Karpas-422 (cell line): ENCODE measurements at places on chromosomes 16 and 17.

- no peak for DNase-seq
These were observed 13.3 kb upstream of the PMP22 start for GRCh38 chr17:15278380-15278779.

DNA sequence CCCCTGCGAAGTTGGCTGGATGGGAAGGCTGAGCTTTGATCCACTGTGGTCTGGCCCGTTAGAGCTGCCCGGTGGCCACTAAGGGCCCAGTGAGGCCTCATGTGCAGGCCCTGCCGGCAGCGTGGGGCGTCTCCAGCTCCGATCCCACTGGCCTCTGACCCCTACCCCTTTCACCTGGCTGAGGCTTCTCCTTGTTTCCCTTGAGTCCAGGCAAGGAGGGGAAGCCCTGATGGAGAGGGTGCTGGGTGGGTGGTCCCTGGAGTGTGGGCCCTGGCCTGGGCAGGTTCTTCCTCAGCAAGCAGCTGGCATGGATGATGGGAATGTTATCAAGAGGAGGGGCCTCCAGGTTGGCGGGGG, 356.8 kb downstream of the SEC14L1 start:
- no peak for DNase-seq

DNA sequence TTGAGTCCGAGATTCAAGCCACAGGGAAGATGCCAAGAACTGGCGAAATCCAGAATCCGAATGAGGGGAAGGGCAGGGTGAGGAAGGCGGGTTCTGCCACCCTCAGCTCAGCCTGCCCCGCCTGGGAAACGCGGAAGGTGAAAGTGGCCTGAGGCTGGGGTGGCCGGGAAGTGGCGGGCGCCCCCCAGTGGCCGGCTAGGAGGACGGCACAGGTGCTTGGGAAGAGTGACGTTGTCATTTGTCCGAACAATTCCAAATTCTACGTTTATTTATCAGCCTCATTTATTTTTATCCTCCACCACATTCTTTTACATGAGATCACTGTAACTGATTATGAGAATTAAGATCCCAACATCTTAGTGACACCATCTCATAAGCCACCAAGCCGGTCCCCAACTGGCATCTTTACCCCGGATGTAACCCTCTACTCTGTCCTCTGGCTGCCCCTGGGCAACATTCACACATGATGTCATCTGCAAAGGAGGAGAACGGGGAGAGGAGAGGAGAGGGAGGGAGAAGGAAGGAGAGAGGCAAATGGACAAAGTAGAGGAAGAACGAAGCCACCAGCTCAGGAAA, 21.3 kb downstream of the SRCIN1 start:
- DNase-seq = peak; percentile 82

GRCh38 chr17:41848788-41849187, 11.2 kb downstream of the KLHL10 start:
- DNase-seq = no peak

GRCh38 chr16:21626659-21627277, 25.6 kb downstream of the IGSF6 start:
- DNase-seq = no peak

- DNase-seq = no peak
These were observed 10.7 kb upstream of the SEZ6 start for GRCh38 chr17:29016345-29017210.

GRCh38 chr16:47395733-47396498, 64.9 kb downstream of the ITFG1 start:
- DNase-seq = no peak

GRCh38 chr16:28189245-28189644, 22.5 kb downstream of the XPO6 start:
- no peak for DNase-seq

DNA sequence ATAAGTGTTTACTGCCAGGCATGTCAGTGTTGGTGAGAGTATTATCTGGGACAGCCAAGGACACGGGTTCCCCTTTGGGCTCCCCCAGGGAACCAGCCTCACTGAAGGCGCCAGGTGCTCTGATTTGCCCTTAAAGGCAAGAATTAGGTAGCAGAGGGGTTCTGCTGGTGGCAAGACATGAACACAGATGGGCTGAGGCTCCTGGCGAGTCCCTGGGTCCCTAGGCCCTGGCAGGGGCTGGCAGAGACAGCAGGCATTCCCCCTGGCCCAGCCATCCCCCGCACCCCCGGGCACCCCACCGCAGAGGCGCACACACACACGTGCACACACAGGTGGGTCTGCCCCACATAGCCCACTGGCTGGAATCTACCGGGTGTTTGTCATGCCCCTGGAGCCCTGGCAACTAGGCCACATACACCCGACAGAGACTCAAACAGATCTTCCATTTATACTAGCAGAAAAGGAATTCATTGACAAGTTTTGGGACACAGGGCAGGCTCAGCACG, 153.3 kb downstream of the C16orf78 start:
- no peak for DNase-seq

- DNase-seq = no peak
These were observed 54.8 kb upstream of the MAP3K14 start for GRCh38 chr17:45371414-45372324.

DNA sequence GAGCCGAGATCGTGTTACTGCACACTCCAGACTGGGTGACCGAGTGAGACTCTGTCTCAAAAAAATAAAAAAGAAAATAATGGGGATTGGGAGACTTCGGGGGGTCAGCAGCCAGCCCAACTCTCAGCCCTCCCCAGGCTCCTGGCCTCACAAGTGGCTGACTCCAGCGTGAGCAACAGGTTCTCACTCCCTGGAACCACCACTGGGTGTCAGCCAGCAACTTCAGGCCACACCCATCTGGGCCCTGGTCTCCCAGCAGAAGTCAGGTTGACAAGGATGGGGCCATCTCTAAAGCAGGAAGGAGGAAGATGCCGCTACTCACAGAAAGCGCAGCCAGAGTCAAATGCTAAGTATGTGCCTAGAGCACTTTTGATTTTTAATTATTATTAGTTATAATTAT, 139.4 kb downstream of the C16orf78 start:
- DNase-seq = peak; percentile 56

DNA sequence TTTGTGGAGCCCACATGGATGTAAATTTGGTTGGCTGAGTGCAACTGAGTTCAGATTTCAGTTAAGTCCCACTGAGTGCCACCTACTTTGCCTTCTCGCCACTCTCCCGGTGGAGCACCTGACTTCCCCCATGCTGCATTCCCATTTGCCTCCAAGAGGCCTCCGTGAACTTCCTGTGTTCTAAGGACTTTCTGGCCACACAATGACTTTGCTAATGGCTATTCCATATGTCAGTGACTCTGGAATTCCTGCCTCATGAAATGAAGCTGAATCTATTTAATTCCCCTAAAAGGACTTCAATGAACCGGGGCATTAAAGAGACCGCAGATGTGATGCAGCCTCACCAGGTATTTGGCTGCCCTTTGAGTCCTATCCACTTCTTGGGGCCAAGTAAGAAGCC, 29.9 kb downstream of the ABCC12 start:
- no peak for DNase-seq

- peak; percentile 64 for DNase-seq
These were observed 526 bp downstream of the ZZEF1 start for GRCh38 chr17:4142107-4142900.

- DNase-seq = no peak
These were observed 6.5 kb upstream of the CCL2 start for GRCh38 chr17:34248511-34249024.

DNA sequence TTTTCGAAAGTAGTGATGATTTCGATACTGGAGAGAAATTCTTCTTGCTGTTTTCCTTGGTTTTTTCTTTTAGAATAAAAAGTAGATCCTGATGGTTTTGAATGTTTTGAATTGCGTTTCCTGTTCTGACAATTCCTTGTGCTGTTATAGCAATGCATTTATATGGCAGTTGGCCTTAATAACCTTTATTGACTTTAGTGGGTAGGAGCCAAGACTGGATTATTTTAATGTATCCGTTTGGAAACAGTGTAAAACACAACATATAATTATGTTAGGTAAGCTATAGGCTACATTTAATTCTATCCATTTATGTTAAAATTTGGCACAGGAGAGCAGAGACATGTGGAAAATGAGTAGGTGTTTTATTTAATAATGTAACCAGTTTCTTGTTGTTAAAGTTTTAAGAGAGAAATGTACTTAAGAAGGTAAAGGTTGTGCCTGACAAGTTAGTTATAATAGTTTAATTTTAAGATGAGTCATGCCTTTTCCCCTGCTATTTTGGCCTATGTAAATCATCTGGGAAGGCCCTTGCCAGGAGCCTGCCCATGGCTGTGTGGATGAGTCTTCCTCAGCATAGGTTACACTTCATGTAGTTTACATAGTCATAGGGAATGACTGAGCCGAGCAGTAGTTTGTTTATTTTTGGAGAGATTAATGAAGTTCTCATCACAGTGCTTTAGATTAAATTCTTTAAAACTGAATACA, 189.9 kb downstream of the FTO start:
- no peak for DNase-seq

GRCh38 chr17:34253139-34253525, 2.0 kb upstream of the CCL2 start:
- DNase-seq = no peak

DNA sequence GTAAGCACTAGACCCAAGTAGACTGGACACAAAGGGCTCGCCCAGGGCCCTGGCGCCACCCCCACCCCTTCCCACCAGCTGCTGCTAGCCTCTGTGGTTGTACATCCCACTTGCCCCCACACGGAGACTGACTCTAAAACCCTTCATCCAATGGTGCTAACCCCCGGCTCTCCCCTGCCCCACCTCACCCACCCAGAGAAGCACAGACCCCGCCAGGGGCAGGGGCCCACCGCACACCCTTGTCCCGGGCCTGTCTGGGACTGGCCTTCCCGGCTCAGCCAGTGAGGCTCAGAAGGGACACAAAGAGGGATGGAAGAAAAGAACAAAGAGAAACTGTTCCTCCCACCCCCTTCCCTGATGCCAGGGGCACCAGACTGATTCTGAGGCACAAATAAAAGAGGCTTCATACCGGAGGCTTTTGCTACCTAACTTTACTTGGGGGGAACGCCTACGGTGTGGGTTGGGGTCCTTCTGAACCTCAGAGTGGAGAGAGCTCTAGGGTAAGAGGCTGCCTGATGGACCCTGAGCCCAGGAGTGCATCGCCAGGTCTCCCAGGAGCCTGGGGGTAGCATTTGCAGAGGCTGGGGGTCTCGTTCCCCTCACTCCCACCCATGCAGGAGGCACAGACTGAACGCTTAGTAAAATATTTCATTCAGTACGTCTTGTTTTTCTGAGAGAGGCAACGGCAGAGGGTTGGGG, 8.2 kb downstream of the CORO6 start:
- no peak for DNase-seq

- no peak for DNase-seq
These were observed 21.9 kb upstream of the DLX4 start for GRCh38 chr17:49946964-49947584.

DNA sequence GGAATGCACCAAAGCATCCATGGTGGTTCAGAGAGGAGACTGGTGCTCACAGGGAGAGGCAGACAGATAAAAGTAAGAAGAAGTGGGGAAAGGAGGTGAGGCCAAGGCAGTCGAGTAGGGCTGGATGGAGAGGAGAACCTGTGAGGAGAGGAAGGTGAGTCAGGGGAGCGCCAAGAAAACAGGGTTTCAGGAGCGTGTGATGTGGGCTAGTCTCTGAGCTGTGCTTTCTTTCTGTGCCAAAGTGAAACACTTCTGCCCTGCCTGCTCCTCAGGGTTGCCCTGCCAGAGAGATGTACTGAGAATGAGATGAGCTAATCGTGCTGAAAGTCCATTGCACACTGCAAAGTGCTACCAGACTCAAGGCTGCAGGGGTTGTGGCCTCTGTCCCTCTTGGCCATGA, 310.7 kb upstream of the CCL2 start:
- DNase-seq = no peak

- DNase-seq = no peak
These were observed 253.7 kb upstream of the HSBP1 start for GRCh38 chr16:83554096-83554495.

DNA sequence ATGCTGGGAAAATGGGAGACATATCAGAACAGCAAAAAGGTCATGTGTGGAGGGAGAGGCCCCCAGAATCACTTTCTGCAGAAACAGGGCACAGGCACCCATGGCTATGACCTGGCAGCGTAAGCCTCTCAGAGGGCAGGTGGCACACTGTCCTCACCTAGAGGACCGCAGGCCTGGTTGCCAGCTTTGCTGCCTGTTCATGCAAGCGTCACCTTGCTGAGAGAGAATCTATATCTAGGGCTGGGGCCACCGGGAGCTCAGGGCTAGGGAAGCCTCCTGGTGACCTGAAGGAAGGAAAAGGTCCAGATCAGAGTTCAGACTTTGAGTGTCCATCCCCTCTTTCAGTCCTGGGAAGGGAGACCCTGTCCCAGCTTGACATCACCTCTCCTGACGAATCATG, 78.7 kb downstream of the GOSR1 start:
- DNase-seq = no peak

DNA sequence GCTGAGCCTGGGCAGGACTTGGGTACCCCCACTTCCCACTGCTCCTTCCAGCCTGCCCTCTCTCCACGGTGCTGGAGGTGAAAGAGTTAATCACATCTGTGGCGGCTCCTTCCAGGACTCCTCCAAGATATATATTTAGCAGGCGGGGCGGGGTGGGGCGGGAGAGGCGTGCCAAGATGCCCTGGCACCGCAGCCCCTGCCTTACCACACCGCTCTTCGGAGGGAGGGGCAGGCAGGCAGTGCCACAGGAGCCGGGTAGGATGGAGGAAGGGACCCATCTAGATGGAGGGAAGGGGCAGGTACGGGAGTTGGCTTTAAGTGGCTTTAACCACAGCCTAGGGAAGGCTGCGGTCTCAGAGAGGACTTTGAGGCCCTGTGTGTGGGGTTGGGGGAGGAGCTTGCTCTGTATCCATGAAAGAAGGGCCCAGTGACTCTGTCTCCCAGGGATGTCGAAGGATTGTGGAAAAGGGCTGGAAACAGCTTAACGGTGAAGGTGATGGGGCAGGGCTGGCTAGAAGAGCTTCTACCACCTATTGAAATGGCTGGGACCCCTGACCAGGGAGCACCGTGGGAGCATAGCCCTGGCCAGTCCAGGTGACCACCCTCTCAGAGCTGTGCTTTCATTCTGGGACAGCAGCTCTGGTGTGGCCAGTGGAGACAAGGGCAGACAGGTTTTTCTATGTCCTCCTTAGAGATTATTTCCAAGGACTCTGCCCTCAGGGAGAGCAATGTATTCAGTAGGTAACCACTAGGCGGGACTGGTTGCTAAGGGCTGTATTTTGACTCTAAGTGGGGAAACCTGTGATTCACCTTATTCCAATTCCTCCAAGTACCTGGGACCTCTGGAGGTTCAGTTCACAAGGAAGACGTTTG, 13.0 kb downstream of the GPR142 start:
- no peak for DNase-seq

DNA sequence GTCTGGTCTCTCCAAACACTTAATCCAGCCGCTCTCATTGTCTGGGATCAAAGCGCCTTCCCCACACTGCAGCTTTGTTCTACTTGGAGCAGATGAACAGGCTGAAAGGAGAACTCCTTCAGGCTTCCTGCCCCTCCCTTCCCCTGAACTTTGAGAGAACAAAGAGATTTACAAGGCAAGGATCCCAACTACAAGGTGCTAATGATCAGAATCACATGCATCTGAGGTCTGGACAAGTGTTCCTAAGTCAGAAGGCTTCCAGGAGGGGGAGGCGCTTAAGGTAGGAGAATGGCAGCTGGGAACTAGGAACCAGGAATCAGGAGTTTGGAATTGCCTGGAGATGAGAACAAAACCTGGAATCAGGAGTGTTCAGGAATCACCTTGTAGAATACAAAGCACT, 606.3 kb upstream of the CDH11 start:
- DNase-seq = no peak
